ENCODE measurements at places on chromosomes 12 and 14.
A peak's percentile ranks its signal among the peaks of the same experiment; 100 is the strongest.

GRCh38 chr12:18643681-18644080 is 94.1 kb downstream of the PLCZ1 start:
- peak; percentile 42 for DNase-seq

DNA sequence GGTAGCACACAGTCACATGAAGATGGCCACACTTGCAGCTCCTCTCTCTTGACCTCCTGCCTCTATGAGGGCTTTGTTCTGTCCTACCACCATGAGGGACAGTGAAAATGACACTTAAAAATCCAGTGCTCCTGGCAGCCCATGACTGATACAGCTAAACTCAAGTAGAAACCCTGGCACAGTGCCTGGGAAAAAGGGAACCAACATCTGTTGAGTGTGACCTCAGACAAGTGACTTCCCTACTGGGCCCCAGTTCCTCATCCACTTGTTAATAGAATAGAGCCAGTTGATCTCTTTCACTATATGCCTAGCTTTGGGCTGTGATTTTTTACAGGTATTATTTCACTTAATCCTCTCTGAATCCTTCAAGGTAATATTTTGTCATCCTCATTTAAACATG is 4.8 kb downstream of the GUCY2C start:
- DNase-seq = no peak

GRCh38 chr12:132685400-132685799 is 1.7 kb downstream of the POLE start:
- DNase-seq = no peak

DNA sequence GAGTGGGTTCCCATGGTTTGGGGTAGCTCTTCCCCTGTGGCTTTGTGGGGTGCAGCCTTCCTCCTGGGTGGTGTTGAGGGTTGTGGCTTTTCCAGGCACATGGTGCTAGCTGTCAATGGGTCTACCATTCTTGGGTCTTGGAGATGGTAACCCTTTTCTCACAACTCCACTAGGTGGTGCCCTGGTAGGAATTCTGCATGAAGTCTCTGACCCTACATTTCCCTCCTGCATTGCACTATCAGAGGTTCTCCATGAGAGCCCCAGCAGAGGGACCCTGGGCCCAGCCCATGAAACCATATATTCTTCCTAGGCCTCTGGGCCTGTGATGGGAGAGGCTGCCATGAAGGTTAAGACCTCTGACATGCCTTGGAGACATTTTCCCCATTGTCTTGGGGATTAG is 1093.3 kb downstream of the SLC16A7 start:
- DNase-seq = no peak

GRCh38 chr12:52148464-52149181 is 43.2 kb downstream of the KRT80 start:
- no peak for DNase-seq

GRCh38 chr12:110966081-110966760 is 45.8 kb upstream of the MYL2 start:
- no peak for DNase-seq

DNA sequence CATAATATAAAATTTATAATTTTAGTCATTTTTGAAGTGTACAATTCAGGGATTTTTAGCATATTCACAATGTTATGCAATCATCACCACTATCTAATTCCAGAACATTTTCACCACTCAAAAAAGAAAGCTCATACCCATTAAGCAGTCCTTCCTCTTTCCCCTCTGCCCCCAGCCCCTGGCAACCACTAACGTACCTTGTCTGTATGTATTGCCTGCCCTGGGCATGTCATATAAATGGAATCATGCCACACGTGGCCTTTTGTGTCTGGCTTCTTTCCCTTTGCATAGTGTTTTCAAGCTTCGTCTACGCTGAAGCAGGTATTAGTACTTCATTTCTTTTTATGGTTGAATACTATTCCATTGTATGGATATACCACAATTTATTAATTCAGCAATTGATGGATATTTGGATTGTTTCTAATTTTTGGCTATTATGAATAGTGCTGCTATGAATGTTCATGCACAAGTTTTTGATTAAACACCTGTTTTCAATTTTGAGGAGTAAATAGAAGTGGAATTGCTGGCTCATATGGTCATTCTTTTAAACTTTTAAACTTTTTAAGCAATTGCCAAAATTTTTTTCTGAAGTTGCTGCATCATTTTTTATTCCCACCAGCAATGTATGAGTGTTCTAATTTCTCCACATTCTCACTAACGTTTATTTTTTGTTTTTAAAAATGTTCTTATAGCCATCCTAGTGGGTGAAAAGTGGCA is 1.6 kb upstream of the SSTR1 start:
- DNase-seq = no peak

DNA sequence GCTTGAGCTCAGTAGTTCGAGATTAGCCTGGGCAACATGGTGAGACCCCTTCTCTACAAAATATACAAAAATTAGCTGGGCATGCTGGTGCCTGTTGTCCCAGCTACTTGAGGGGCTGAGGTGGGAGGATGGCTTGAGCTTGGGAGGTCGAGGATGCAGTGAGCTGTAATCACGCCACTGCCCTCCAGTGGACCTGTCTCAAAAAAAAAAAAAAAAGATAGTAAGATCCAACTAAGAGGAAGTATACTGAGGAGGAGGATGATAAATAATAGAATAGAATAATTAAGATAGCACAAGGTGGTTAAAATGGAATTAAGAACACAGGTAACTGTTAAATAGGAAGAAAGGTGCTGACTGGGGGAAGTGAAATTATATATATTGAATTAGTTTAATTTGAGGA is 37.0 kb upstream of the BAZ1A start:
- DNase-seq = no peak

GRCh38 chr12:1848146-1848545 is 27.8 kb downstream of the LRTM2 start:
- no peak for DNase-seq

DNA sequence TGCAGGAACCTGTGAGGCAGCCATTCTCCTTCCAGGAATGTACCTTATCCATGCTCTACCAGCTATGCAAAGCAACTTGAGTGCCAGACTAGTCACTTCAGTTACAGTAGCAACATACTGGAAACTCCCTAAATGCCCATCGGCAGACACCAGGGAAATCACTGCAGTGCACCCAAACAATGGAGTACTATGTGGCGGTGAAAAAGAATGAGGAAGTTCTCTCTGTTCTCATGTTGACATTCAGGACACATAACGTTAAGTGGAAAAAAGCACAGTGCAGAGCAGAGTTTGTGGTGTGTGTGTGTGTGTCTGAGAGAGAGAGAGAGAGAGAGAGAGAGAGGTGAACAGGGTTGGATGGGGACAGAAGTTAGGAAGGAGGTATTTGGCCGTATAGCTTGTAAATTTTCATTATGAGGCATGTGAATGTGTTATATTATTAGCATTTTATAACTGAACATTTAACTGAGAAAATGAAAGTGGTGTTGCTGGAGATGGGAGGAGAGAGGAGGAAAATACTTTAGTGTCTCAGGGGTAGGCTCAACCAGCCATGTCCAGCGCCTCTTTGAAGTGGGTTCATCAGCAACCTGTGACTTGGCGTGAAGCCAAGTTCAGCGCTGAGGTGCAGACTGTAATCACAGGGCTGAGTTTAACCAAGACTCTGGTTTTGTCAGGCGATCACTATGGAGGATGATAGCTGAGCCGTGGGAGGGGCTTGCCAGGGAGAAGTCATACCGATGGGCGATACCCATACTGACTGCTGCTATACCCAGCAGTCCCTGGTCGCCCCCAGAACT is 17.3 kb downstream of the TNFAIP2 start:
- no peak for DNase-seq

GRCh38 chr12:65494537-65494936 is 216.1 kb downstream of the MSRB3 start:
- no peak for DNase-seq

DNA sequence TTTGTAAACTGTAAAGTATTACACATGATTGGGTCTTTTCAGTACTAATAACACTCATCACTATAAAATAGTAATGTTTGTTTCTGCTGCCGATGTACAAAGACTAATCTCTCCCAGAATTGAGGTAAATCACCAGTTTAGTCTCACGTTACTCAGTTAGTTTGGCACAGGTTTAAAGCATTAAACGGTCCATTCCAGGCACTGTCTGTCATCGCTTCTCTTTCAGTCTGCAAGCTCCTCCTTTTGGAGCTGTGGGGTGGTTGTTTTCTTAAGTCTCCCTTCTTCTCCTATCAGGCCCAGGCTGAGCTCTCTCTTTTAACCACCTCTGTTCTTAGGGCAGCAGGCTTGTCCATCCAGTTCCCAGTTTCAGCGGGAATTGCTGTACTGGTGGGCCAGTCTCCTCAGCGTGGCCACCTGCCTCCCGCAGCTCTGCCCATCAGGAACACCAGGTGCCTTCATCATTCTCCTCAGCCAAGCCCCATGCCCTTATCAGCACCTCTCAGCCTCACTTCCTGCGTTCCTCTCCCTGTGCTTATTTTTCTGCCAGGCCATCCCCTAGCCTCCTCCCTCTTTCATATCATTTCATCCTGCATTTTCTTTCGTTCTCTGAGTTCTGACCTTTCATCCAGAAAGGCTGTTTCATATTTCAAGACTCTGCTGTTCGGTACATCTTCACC is 149.0 kb downstream of the TGFB3 start:
- peak; percentile 88 for DNase-seq

Measured in astrocyte of the spinal cord (primary cell).